Kidney (tissue), 22 donors: ENCODE measurements at places on chromosomes 5 and 9. TPM values are rescaled to one million over a fixed set of nuclear protein-coding genes. Genes with fewer than 3 reads are reported as not detected.

Gene RC3H2
- polyA plus RNA-seq = 9.8 TPM

Gene SLC22A4
- 7.6 TPM for polyA plus RNA-seq

Gene TAF11L2
- polyA plus RNA-seq = not detected

Gene DPH7
- polyA plus RNA-seq = 23.2 TPM

Gene KIF24
- 0.58 TPM for polyA plus RNA-seq

Gene SAXO1
- not detected for polyA plus RNA-seq

Gene F12
- polyA plus RNA-seq = 3.1 TPM

Gene BTNL8
- 1.2 TPM for polyA plus RNA-seq

Gene CACFD1
- polyA plus RNA-seq = 37.8 TPM

Gene PKN3
- polyA plus RNA-seq = 3.9 TPM

Gene PCDHGA6
- 0.34 TPM for polyA plus RNA-seq

Gene GABRA1
- polyA plus RNA-seq = not detected

Gene FLT4
- 6.9 TPM for polyA plus RNA-seq

Gene PCDHA1
- not detected for polyA plus RNA-seq

Gene AK8
- 6.2 TPM for polyA plus RNA-seq

Gene SLC6A7
- not detected for polyA plus RNA-seq

Gene PCDHA13
- 0.49 TPM for polyA plus RNA-seq

Gene FRMD3
- 9.9 TPM for polyA plus RNA-seq

Gene SLC22A5
- 36.3 TPM for polyA plus RNA-seq

Gene EIF4E1B
- not detected for polyA plus RNA-seq

Gene HAVCR1
- polyA plus RNA-seq = 0.65 TPM

Gene PDE8B
- 3.7 TPM for polyA plus RNA-seq

Gene TTC23L
- 0.39 TPM for polyA plus RNA-seq

Gene MIGA2
- 26.1 TPM for polyA plus RNA-seq

Gene SLCO4C1
- 9.0 TPM for polyA plus RNA-seq

Gene SPEF2
- 7.1 TPM for polyA plus RNA-seq

Gene ASTN2
- 7.6 TPM for polyA plus RNA-seq

Gene WDR5
- 18.8 TPM for polyA plus RNA-seq

Gene CDX1
- polyA plus RNA-seq = 0.39 TPM

Gene CBY3
- not detected for polyA plus RNA-seq

Gene NMUR2
- 0.30 TPM for polyA plus RNA-seq
